GM13977 (cell line): ENCODE measurements at places on chromosomes 2 and 18.

GRCh38 chr18:42338683-42339082 lies 383.6 kb downstream of the PIK3C3 start:
- DNase-seq: no peak

DNA sequence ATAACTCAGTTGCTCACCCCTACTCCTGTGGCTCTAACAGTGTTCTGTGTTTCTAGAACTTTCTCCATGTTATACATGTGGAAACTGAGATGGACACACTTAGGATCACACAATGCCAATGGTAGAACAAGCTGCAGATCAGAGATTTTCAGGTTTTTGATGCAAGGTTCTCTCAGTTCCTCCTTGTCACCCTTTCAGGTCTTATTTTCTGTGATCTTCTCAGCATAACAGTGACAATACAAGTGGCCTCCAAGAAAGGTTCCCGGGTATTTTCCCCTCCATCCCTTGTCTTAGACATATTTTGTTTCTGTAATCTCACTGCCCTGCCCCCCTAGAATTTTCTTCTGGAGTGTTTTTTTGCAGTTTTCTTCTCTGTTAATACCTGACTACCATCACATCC lies 6.2 kb upstream of the MGAT5 start:
- DNase-seq: peak; percentile 18

DNA sequence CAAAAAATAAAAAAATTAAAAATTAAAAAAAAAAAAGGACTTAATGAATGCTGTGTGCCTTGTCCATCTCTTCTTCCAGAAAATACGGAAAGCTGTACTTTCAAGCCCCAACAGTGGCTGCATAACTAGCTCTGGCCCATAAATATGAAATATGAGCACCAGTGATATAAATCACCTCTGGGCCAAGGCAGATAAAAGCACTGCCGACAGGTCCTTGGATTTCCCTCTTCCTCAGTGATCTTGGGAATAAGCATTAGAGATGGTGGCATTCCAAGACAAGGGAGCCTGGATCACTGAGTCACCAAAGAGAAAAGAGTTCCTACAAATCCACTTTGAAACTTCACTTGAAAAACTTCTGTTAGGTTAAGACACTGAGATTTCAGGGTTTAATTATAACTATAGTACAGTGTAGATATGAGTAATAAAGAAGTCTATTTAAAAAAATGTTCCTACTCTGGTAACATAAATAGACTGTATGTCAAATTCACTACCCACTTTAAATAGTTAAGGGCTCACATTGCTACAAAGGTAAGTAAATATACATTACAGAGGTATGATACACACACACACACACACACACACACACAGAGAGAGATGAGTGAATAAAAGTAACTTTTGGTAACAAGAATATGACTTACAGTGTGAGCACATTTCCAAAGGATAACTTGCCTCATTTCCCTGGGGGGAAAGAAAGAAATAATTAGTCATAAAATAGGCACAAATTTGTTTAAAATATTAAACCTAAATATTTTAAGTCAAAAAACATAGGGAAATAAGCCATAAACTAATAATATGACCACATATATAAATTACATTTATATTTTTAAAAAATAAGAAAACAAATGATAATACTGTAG lies 35.6 kb downstream of the PPP3R1 start:
- no peak for DNase-seq

DNA sequence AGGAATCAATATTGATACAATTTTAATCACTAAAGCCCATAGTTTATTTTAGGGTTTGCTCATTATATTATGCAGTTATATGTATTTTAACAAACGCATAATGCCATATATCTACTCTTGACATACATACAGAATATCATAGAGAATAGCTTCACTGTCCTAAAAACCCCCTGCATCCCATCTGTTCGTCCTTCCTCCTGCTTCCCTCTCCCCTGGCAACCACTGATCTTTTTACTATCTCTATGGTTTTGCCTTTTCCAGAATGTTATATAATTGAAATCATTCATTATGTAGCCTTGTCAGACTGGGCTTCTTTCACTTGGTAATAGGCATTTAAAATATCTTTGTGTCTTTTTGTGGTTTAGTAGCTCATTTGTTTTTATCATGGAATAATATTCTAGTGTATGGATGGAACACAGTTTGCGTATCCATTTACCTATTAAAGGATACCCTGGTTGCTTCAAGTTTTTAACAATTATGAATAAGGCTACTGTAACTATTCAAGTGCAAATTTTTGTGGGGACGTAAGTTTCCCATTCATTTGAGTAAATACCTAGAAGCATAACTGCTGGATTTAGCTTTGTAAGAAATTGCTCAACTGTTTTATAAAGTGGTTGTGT lies 801.6 kb upstream of the GCFC2 start:
- DNase-seq: no peak

GRCh38 chr18:77114415-77115191 lies 18.0 kb downstream of the MBP start:
- no peak for DNase-seq

GRCh38 chr2:220219371-220219770 lies 591.9 kb downstream of the SLC4A3 start:
- DNase-seq: no peak

DNA sequence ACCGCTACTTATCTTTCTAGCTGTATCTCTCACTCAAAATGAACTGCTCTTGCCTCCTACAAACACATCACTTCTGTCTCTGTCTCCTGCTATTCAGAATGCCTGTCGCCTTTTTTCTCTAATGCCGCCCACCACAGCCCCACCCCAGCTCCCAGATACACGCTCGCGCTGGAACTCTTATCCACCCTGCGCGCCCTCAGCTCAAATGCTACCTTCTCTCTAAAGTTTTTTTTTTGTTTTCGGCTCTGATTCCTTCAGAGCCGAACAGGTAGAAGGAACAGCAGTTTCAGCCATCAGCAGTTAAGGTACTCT lies 3.9 kb upstream of the SOS1 start:
- DNase-seq: no peak
